Subcutaneous adipose tissue (tissue), 4 donors: ENCODE measurements at places on chromosomes 6 and 20. TPM values are rescaled to one million over a fixed set of nuclear protein-coding genes. Genes with fewer than 3 reads are reported as not detected.

Gene DLK2
- total RNA-seq = not detected

Gene GNAS
- 882 TPM for total RNA-seq

Gene LY6G6F
- not detected for total RNA-seq

Gene MAPK13
- 10.9 TPM for total RNA-seq

Gene LRRN4
- not detected for total RNA-seq

Gene KCNK5
- total RNA-seq = 3.0 TPM
